ENCODE measurements at places on chromosomes 5 and 9.

DNA sequence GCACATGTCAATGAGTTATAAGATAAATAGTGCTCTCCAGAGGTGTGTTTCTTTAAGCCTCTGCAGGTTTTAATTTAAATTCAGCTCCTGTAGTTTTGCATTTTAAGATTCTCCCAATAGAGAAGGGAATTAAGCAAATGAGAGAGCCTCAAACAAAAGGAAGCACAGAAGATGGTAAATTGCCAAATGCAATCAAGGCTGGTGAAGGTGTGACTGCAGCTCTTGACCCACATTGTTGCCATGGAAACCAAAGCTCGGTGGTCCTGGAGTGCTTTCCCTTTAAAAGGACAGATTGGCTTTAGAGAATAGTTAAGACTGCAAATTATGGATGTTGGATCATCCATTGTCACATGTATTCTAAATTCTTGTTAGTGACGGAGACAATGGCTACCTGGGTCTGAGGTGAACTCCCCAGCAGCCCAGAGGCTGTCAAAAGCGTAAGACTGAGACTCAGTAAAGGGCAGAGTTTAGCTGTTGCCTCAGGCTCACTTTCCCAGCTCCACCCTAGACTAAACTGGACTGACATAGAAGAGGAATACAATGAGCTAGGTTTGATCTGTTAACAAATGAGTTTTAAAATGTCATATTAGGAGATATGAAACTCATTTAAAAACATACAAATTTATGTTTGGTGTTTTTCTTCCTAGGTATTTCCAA, 12.3 kb downstream of the GAPT start:
- DNase-seq, result no peak

- DNase-seq, result no peak
Observed at GRCh38 chr9:87160148-87161102, 213.1 kb upstream of the GAS1 start.

DNA sequence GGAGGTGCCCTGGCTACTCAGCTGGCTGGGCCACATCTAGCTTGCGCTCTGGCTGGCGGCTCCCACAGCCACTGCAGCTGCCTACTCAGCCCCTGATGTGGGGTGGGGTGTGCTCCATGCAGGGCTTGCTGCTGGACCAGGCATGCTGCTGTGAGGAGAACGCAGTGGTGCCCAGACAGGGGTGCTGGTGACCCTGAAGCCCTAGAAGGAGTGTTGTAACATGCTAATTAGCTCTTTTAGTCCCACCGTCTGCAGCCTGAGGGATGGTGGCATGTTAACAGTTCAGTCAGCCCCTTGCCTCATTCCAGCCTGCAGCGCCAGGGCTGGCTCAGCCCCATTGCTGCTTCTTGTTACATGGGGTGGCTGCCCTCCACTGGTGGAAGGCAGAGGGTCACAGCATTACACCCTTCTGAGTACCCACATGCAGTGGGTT, 642.3 kb downstream of the DMRTA1 start:
- no peak for DNase-seq

- DNase-seq, result no peak
Observed at GRCh38 chr5:179223961-179224360, 121.3 kb downstream of the ADAMTS2 start.

DNA sequence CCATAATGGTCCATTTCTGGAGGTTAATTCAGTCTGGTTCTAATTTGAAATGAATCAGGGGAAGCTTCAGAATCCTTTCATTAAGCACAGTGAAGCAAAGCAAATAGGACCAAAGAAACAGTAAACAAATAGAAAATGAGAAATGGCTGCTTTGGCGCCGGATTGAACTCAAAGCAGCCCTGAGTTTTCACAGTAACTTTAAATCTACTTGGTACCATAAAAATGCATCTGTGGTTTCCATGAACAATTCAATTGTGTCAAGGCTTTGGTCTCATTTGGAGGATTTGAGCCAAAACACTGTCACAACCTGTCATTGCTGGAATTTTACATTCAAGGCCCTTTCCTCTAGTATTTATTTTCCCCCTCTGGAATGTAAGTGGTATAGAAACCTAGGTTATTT, 25.9 kb upstream of the DAPK1 start:
- DNase-seq, result no peak
